ENCODE measurements at places on chromosomes 7 and 10.
A peak's percentile ranks its signal among the peaks of the same experiment; 100 is the strongest.

GRCh38 chr7:130989101-130989795, 255.2 kb upstream of the KLF14 start:
- DNase-seq = peak; percentile 65

- no peak for DNase-seq
Observed at GRCh38 chr10:70233939-70234300, 691 bp upstream of the PPA1 start.

DNA sequence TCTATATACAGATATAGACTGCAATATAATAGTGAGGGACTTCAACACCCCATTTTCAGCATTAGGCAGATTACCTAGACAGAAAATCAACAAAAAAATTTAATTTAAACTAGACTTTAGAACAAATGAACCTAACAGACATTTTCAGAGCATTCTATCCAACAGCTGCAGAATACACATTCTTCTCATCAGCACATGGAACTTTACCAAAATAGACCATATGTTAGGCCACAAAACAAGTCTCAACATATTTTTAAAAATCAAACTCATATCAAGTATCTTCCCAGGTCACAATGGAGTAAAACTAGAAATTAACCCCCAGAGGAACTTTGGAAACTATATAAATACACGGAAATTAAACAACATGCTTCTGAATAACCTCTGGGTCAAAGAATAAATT, 169.6 kb downstream of the MTERF1 start:
- DNase-seq = no peak

DNA sequence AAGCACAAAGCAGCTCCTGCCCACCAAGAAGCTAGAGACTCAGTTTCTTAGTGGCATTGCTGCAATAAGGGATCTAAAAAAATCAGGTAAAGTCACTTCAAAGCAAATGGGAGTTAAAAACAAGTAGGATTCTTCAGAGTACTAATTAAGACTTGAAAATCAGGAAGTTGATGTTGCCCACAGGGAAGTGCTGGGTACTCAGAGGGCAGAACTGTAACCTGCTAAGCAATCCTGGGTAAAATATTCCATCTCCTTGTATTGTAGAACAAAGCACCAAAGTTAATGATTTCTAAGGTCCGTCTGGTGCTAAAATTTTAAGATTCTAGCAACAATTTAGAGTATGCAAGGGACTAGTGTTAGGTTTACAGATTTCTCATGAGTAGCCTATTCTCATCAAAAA, 8.3 kb downstream of the PEX1 start:
- no peak for DNase-seq

GRCh38 chr10:62681211-62681940, 123.1 kb upstream of the ADO start:
- peak; percentile 69 for DNase-seq

GRCh38 chr10:76086170-76086760, 654.8 kb downstream of the LRMDA start:
- no peak for DNase-seq

DNA sequence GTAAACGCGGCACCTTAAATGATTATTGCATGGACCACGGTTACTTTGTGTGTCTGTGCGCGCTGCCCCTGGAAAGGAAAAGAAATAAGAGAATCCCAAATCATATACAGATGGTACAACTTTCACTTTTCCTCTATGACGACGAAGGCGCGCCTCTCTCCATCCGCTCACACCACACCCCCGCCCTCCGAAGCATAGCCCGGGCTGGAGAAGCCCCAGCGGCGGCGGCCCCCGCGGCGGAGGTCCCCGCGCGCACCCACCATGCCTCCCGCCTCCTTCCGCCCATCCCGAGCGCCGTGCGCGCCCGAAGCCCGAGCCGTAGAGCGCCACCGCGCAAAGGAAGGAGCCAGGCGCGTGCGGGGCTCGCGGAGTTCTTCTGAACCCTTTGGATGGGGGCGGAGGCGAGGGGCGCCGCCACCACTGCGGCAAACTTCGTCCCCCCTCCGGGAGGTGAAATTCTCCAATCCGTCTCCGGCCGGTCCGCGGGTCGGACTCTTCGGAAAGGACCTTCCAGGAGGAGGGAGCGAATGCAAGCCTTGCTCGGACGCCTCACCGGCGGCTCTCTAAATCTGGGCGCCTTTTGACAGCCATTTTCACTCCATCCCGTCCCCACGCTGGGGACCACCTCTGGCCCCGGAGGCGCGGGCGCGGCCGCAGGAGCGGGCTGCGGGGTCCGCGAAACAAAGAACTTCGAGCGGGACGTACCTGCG, 588 bp downstream of the GLI3 start:
- DNase-seq = no peak
